Stimulated activated CD4-positive, alpha-beta T cell treated with anti-CD3 and anti-CD28 coated beads, Interleukin-1b, Interleukin-23, amount 100 ng/mL, for 1 hour (primary cell): ENCODE measurements at places on chromosomes 3 and 15.

- no peak for DNase-seq
Measured at GRCh38 chr15:39672666-39673065, 91.8 kb downstream of the THBS1 start.

DNA sequence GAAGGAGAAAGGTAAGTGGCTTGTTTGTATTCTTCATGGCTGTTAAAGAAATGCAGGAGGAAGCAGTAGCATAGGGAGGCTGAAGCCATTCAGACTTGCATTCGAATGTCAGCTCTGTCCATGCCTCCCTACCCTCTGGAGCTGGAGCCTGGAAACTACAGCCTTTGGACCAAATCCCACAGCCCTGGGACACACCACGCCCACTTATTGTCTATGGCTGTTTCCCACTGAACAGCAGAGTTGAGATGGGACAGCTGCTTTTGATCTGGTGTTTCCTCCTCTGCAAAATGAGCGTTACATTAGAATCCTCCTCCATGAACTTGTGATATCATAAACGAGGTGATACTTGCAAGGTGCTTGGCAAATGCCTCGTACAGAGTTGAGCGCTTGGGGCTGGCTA is 3.6 kb downstream of the FAM107A start:
- no peak for DNase-seq

DNA sequence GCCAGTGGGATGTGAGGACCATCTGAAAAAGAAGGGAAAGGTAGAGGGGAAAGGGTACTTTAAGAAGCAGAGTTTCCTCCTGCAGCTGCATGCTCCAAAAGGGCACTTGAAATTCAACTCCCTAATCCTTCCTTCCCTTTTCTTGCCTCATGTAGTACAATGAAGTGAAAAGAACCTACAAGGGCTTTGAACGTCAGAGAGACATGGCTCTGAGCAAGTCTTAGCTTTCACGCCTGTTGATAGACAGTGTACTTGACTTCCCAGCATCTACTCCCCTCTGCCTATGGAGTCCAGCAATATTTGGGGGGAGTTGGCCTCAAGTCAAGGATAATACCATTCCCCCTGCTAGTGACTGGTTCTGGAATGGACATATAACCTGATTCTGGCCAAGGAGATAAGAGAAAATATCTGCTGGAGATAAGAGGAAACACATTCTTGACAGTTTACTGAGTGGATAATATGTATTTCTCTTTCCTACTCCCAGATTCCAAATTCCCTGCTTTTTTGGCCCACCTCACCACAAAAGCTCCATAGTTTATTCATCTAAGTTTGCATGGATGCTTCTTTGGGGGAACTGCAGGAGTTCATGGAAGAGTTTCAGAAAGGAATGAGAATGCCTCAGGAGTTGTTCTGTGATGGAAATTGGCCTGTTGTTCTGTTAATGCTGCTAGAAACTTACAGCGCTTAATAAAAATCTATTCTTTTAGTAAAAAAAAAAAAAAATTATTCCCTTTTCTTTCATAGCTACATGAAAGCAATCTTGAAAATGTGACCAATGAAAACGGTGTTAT is 193.0 kb upstream of the TPM1 start:
- DNase-seq = no peak

DNA sequence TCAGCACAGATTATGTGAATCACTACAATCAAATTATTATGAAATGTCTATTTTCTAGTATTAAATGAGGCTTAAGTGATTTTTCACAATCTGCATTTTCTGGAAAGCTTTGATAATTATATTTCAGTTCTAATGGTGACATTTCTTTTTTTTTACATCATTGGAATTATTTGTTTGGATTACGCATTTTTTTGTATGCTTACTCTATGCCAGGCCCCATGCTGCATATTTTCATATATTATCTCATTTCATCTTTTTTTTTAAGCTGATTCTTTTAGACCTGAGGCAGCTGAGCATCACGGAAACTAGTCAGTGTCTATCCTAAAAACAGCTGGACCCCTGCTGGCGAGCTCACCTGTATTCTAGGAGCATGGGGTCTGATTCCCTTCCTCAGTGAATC is 31.1 kb downstream of the SLCO3A1 start:
- no peak for DNase-seq

GRCh38 chr3:54905920-54906319 is 21.9 kb downstream of the LRTM1 start:
- DNase-seq = no peak

- no peak for DNase-seq
Measured at GRCh38 chr3:169148448-169149348, 514.8 kb downstream of the MECOM start.

DNA sequence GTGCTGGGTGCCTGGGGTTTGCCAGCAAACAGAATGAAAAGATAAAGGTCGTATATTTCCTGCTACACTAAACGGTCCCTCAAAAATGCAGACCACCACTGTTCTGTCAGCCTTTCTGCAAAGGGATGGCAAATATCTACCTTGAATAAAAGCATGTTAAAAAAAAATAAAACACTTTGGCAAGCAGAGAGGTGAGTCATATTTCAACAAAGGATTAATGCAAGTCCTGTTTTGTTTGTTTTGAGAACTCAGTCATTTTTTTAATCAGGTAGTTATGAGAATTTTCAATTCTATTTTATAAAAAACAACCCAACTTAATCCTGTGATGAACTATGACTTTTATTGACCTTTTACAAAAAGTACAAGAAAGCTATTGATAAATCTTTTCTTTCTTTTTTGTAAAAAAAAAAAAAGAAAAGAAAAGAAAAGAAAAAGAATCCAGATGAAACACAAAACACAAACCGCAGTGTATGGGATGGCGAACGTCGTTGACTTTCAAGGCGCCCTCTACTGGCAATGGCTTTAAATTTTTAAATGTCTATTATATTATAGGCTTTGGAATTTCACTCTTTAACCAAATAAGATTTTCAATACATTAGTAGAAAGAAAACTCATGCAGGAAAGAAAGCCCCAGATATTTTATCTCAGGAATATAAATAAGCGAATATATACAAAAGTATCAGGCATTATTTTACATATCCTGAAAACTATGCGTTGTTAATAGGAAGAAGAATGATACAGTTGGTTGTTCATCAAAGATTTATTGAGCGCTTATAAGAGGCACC is 87.8 kb downstream of the NCEH1 start:
- no peak for DNase-seq

DNA sequence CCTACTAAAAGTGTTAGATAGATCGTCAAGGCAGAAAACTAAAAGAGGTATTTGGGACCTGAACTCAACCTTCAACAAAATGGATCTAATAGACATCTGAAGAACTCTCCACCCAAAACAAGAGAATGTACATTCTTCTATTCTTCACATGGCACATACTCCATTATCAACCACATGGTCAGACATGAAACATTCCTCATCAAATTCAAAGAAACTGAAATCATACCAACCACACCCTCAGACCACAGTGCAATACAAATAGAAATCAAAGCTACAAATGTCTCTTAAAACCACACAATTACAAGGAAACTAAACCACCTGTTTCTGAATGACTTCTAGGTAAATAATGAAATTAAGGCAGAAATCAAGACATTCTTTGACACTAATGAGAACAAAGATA is 984.1 kb upstream of the GBE1 start:
- no peak for DNase-seq

DNA sequence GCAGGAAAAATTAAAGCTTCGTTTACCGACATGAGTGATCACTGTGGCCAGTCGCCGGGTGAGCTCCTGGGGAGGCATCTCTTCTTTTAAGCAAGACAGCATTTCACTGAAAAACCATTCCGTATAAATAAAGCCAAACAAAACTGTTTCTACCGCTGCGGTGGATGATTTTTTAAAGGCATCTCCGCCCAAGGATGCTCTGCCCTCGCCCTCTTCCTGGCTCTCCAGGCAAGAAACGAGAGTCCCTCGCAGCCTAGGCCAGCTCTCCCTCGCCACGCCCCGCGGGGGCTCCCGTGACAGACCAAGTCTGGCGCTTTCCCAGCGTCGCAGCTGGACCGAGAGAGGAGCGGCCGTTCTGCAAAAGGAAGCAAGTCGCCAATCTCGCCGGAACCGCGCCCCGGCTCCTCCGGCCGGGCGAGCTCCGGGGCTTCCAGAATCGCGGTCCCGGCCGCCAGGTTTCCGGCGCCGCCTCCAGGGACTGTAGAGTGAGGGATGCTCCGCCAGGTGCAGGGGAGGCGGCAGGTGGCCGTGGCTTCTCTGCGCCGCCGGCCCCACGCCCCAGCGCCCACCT is 458 bp downstream of the MCF2L2 start:
- DNase-seq = no peak

DNA sequence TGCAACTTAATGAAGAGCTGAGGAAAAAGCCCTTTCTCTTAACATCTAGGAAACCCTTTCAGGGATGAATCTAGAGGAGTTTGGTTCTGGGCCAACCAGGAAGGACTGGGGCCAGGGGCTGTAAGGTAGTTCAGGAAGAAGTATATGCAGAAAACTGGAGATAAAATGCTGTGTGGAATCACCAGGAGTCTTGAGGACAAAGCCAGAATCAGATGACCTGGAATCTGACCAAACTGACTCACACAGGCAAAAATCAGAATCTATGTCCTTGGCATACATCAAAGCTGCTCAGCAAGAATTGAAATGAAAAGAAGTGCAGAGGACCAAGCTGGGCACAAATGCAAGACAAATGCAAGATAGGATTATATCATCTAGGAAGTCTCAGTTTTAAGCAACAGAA is 59.4 kb upstream of the ATP2C1 start:
- no peak for DNase-seq

- no peak for DNase-seq
Measured at GRCh38 chr3:153038779-153039178, 123.2 kb upstream of the RAP2B start.

DNA sequence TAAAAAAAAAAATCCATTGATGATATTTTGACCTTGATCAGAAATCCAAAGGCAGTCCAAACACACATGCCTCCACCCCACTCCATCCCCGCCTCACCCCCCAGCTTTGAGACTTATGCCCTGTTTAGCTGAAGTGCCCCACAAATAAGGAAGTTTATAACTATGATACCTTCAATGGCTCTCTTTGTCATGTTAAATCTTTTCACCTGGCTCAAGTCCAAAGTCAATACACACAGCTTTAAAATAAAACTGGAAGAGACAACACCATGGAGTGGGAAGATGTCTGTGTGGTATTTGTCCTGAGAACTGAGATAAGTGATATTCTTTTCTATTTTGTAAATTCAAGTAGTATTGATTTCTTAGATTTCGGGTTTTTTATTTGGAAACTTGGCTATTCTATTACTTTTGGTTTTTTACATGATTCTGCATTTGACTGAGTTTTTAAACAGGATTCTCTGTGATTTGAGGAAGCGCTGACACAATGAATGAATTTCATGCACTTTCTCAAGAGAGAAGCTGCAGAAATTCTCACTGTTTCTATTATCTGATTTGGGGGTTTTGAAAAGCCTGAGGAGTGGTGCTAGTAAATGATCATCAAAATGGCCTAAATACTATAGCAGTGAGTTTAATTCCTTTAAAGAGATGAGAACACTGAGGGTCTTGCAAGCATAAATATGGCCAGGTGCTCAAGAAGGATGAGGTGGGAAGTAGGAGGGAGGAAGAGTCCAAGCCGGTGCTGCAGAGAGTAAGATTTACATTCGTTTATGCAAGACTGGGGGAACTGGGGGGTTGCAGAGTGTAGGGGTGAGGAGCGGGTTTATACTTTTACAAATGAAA is 5.2 kb downstream of the FOXB1 start:
- no peak for DNase-seq

DNA sequence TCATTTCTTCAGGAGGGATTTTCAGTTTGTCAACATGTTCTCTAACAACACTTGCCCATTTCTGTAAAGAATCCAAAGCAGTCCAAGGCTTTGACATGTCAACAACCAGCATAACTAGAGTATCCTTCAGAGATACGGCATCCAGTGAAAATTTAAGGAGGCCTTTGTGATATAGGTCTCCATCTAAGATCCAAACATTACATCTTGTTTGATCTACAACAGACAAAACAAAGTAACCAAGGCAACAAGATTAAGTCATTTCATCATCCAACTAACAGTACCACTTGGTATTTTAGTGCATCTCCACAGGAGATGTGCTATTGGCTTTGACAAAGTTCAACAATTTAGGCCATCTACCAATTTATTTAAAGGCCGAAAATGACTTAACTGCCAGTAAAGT is 25.8 kb downstream of the DYNC1LI1 start:
- no peak for DNase-seq

DNA sequence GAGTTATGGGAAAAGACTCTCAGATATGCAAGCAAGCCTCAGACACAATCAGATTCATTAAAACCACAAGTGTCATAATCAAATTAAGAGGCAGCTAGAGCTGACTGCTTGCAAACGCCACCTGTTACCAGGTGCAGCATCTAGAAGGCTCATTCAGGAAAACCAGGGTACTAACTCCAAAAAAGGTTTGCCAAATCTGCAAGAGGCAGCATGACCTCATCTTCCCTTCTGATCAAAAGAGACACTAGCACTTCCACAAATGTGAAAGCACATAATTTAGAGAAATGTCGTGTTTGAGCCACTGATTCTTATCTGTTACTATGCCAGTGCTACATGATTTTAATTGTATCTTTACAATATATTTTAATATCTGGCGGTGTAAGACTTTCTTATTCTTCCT is 123.3 kb upstream of the NANOGP8 start:
- no peak for DNase-seq

GRCh38 chr3:169266351-169266750 is 397.2 kb downstream of the MECOM start:
- DNase-seq = no peak

DNA sequence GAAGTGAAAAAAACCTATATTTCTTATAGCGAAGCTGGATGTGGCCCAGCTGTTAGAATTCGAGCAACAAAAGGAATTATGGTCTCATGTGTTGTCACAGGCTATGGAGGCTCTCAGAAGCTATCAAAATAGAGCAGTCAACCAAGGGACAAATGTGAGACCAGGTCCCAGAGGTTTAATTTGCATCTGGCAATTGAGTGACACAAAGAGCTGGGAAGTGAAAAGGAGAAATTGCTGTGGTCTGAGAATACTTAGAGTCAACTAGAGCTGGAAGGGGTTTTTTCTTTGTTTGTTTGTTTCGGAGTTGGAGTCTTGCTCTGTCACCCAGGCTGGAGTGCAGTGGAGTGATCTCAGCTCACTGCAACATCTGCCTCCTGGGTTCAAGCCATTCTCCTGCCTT is 61.3 kb upstream of the SMAD3 start:
- DNase-seq = no peak
